ENCODE measurements at places on chromosomes 11 and 22. TPM values are rescaled to one million over a fixed set of nuclear protein-coding genes. Genes with fewer than 3 reads are reported as not detected.
A peak's percentile ranks its signal among the peaks of the same experiment; 100 is the strongest.

The MPZL3 gene
- 2.7 TPM for total RNA-seq

- no peak for DNase-seq
These were observed 80.6 kb upstream of the TIMP3 start for GRCh38 chr22:32720924-32721323.

DNA sequence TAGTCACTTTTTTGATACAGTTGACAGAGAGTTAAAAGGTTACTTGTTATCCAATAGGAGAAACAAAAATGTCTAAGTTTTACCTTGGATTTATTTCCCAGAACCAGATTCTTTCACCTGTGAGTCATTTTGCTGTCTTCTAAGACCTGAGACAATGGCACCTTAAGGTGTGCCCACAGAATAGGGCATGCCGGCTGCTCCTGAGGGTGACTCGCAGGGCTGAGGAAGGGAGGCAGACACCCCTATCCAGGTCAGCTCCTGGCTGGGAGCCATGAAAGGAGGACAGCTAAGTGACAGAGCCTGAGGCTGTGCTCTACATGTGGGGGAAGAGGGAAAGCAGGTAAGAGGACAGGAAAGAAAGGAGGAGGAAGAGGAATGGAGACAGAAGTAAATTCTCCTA is 67.8 kb downstream of the RASSF10 start:
- no peak for DNase-seq

The MYEOV gene
- total RNA-seq, result 1.2 TPM

GRCh38 chr11:41003339-41004282 is 455.8 kb downstream of the LRRC4C start:
- no peak for DNase-seq

The PPFIBP2 gene
- 52.3 TPM for total RNA-seq

DNA sequence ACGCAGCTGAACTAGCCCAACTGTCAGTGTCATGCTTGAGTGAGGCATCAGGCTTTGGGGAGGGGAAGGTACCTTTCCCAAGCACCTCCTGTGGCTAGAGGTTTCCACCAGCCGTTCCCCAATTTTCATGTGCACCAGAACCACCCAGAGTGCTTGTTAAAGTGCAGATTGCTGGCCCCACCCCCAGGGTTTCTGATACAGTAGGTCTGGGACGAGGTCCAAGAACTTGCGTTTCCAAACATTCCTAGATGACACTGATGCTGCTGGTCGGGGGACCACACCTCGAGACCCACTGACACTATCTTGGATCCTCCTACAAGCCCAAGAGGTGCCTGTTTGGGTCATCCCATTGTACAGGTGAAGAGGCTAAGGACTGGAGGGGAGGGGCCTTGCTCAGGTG is 59.8 kb downstream of the PDE2A start:
- no peak for DNase-seq

The PAMR1 gene
- 15.6 TPM for total RNA-seq

DNA sequence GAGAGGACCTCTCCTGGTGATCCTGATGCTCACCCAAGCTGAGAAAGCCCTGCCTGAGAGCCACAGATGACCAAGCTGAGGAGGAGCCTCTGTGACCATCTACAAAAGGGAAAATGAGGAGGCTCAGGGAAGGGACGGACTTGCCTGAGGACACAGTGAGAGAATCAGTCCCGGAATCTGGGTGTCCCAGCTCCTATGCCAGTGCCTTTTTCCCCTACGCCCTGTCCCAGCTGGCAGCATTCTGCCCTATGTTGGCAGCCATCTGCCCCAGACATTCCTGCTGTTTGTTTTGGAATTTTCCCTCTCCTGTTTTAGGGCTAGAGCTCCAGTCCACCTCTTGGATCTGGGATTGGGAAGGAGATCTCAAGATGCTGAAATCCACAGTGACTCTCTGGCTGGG is 54.6 kb downstream of the C11orf58 start:
- DNase-seq, result no peak

- no peak for DNase-seq
These were observed 10.6 kb downstream of the REXO2 start for GRCh38 chr11:114449845-114450244.

- DNase-seq, result no peak
These were observed at the start of gene CXCR5 for GRCh38 chr11:118883368-118884071. TSS of gene CXCR5 (plus strand) at chr11:118883892. CDS start at chr11:118883942, 50 bp downstream.

DNA sequence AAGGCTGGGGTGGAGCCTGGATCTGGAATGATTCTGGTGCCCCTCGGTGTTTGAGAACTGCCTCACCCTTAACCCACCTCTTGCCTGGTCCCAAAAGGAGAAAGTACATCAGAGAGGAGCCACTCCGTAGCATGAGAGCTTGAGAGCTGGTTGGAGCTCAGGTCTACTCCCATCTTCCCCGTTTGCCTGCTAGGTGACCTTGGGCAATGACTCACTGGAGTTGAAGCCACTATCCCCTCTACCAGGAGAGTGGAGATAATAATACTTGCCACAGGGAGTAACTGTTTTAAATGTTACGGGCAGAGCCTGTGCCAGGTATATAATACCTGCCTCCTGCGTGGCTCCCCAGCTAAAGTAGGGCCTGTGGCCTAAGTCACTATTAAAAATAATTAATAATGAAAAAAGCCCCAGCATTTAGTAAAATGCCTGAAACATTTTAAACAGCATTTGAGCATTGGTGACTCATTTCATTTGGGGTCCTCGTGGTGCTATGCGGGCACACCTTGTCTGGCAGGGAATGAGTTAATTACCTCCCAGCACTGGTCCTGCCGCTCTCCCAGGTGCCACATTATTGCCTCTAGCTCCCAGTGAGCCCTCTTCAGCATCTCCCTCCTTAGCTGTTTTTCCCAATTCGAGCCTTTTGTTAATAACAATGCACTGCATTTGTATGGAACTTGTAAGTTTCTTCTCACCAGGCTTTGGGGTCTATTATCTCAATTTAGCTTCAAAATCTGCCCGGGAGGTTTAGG is 22.5 kb downstream of the CYTH4 start:
- DNase-seq, result no peak

- no peak for DNase-seq
These were observed 320.7 kb downstream of the TMEM135 start for GRCh38 chr11:87358461-87358860.

- DNase-seq, result peak; percentile 79
These were observed 1.4 kb downstream of the PACSIN3 start for GRCh38 chr11:47184711-47185304.

DNA sequence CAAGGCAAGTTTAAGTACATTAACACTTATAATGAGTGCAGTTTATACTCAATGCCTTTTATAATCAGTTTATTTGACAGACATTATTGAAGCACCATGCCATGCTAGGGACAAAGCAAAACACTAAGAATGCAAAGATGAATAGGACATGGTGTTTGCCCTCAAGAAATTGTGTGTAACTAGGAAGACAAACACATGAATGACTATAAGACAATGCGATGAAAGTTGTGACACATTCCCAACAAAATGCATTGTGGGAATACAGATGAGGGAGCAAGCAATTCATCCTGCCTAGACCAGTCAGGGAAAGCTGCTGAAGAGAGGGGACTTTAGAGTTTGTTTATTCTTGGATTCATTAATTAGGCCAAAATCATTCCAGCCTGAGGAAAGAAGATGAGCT is 133.8 kb upstream of the TRPC6 start:
- no peak for DNase-seq

The SLC2A11 gene
- 13.6 TPM for total RNA-seq

The CLMP gene
- total RNA-seq, result 74.6 TPM

The PLAAT4 gene
- total RNA-seq, result 36.7 TPM

The OSM gene
- 6.4 TPM for total RNA-seq

The VPREB1 gene
- total RNA-seq, result not detected

- no peak for DNase-seq
These were observed 5.1 kb downstream of the LRFN4 start for GRCh38 chr11:66861774-66862558.

DNA sequence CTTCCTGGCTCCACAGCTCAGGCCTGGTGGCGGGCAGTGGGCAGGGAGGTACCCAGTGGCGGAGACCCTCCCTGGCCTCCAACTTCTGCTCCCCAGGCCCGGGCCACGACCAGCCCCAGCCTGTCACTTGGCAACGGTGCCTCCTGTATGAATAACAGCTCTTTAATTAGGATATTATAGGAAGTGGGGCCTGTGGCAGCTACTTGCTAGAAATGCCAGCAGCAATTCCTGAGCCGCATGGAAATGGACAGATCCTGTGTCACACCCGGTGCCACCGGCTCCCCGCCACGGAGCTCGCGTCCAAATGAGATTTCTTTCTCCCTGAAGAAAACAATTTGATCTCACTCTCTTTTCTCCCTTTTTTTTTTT is 104.5 kb downstream of the CHST1 start:
- no peak for DNase-seq

DNA sequence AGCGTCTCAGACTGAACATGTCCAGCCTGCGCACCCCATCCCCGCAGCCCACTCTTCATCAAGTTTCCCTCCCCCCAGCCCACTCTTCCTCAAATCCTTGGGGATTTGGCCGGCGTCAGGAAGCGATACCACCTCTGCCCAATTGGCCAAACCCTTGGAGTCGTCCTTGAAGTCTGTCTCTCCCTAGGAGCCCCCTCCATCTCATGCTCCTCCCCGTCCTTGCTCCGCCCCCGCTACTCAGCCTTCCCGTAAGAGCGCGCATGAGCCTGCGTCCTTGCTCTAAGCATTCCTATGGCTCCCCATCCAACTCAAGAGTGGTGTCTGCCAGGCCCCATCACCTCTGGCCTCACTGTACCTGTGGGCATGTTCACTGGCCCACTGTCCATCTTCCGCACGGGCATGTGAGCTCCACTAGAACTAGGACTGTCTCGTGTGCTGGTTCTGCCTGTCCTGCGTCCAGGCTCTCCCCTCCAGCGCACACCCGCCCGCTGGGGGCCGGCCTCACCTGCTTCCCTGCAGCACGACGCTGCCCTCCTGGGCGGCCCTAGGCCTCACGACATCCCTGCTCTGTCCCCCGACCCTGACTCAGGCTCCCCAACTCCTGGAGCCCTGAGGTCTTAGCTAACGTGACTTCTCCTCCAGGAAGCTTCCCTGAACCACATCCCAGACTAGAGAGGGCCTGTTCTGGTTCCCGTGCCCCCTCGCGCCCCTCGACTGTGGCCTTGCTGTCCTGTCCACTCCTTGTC is 30.5 kb upstream of the TTLL12 start:
- DNase-seq, result no peak

DNA sequence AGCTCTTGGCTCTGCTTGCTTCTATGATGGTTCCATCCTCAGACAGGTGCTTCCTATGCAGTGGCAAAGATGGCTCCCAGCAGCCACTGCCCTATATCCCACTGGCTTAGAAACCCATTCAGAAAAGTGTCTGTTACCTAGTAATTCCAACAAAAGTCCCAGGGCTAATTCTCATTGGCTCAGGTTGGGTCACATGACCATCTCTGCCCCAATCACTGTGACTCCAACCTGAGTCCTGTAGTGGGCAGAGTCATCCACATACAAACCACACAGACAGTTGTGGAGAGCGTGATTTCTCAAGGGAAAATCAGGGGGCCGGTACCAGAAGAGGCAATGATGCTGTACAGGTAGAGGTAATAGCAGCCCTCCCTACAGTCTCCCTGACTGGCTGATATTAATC is 67.5 kb downstream of the LHFPL7 start:
- DNase-seq, result no peak

- DNase-seq, result no peak
These were observed 125.7 kb downstream of the PARVA start for GRCh38 chr11:12503039-12503484.

DNA sequence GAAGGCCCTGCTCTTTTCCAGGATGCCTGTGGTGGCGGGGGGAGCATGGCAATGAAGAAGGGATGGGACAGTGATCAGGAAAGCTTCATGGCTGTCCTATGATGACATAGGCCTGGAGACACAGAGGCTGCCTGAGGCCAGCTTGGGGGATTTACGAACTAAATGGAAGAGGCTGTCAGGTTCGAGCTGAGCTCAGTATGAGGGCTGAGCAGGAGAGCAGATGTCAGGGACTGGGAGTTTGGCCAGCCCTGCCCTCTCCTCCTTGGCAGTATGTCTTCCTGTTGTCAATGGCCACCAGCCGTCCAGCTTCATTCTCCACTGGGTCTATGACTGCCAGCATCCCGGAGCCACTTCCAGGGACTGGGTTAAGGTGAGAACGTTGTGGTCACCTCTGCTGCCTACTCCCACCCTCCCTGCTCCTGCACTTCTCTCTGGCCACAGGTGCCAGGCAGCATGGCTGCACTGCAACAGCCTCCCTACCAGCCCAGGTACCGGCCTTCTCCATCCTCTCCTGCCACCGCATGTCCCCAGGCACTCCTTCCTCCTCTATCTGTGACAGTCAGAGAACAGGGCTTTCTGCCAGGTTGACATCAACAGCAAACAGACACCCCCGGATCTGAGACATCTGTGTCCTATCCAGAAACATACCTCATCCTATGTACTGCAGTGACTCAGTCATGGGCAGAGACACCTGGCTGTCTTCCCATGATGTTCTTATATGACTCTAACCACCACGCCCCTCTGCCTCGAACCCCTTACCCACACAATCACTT is 75.1 kb downstream of the KIRREL3 start:
- no peak for DNase-seq

GRCh38 chr11:128733440-128734102 is 39.7 kb downstream of the FLI1 start:
- no peak for DNase-seq

DNA sequence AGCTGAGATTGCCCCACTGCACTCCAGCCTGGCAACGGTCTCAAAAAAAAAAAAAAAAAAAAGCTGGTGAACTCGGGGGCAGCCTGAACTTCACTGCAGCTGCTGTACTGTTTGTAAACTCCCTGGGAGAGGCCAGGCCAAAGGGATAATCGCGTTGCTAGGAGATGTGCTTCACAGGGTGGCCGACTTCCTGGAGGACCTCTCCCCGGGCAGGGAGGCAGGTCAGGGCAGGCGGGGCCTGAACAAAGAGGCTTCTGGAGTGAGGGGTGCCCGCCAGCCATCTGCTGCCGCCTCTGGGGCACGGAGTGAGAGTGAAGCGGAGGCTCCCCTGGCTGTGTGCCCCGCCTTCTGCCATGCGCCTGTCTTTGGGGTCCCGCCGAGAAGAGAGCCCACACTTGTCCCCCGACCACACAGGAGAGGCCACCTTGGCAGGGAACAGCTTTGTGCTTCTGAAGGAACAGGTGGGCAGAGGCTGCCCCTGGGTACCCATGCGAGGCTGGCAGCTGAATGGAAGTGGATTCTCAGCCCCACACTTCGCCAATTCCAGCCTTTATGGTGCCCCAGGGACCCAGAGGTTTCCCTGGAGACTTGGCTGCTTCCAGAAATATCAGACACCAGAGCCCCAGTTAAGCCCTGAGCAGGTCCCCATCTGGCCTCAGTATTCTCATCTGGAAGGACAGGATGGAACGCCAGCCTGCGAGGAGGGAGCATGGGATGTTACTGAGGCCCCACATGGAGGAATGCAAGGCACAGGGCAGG is 29.6 kb downstream of the TMEM184B start:
- DNase-seq, result no peak

The SNX32 gene
- total RNA-seq, result 2.6 TPM

GRCh38 chr11:123111465-123111864 is 49.5 kb upstream of the HSPA8 start:
- DNase-seq, result no peak

All from sciatic nerve (tissue), 2 donors.